CD4-positive, alpha-beta memory T cell (primary cell): ENCODE measurements at places on chromosomes 3 and 15.

GRCh38 chr15:67613211-67613610, 70.7 kb downstream of the MAP2K5 start:
- no peak for DNase-seq

- no peak for DNase-seq
Measured at GRCh38 chr3:170344971-170345370, 12.5 kb upstream of the SKIL start.

GRCh38 chr15:90529011-90529370, 732 bp upstream of the CRTC3 start:
- DNase-seq, result no peak

GRCh38 chr3:193124861-193125260, 116.2 kb upstream of the PLAAT1 start:
- no peak for DNase-seq

- no peak for DNase-seq
Measured at GRCh38 chr3:29212789-29213433, 68.0 kb upstream of the RBMS3 start.

GRCh38 chr15:99248000-99248715, 1.2 kb downstream of the TTC23 start:
- DNase-seq, result no peak

DNA sequence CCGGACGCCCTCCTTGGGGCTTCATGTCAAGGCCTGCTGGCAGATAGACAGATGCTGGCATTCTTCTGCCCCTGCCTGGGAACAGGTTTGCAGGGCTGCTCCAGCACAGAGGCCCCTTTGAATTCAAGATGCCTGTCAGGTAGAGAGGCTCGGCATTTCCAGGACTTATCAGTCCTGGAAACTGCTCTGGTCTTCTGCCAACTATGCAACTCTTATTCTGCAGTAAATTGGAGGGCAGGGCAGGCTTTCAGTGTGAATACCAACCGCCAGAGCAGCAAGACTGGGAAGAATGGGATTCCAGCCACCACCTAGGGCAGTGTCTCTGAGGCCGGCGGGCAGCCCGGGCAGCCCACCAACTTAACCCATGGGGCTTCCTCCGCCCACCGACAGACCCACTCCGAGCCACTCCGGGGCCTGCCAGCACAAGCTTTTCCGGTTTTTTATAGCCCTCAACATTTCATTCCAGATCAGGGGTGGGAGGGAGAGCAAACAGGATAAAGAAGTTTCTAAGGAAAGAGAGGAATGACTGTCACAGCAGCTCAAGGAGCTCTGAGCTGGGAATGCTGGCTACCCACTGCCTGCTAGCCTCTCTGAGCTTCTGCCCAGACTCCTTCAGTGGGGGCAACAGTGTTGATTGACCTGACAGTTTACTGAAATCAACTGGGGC, 140.9 kb downstream of the NTRK3 start:
- no peak for DNase-seq

DNA sequence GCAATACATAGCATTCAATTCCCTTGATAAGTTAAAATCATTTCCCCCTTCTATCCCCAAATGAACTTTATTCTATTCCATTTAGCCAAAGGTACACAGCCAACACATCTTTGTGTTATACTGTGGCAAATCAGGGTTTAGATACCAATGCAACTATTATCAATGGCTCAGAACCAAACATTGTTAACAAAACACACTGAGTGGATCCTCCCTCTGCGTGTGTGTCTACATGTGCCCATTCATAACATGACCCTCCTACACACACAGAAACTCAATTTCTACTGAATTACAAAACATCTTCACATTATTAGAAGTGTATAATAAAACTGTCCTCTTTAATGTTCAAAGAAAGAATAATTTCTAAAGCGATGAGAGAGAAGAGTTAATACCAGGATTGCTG, 1.3 kb downstream of the TTBK2 start:
- DNase-seq, result no peak

GRCh38 chr3:126946405-126946804, 36.5 kb upstream of the PLXNA1 start:
- no peak for DNase-seq

- no peak for DNase-seq
Measured at GRCh38 chr3:89155811-89156210, 48.4 kb downstream of the EPHA3 start.

DNA sequence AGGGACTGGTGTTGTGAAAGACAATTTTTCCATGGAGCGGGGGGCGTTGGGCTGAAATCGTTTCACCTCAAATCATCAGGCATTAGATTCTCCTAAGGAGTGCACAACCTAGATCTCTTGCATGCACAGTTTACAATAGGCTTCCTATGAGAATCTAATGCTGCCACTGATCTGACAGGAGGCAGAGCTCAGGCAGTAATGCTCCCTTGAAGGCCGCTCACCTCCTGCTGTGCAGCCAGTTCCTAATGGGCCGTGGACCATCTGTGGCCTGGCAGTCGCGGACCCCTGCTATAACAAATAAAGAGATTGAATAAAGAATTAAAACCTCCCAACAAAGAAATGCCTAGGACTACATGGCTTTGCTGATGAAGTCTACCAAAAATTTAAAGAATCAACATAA, 25.3 kb upstream of the ANKRD28 start:
- no peak for DNase-seq

- DNase-seq, result no peak
Measured at GRCh38 chr15:86912661-86913060, 833.0 kb downstream of the AGBL1 start.

- DNase-seq, result peak; percentile 44
Measured at GRCh38 chr3:28243424-28244106, 2.1 kb downstream of the CMC1 start.
